Sciatic nerve (tissue), 2 donors: ENCODE measurements at places on chromosomes 3 and 15.

GRCh38 chr3:51879937-51880336 lies 4.5 kb upstream of the IQCF5 start:
- DNase-seq, result no peak

- DNase-seq, result no peak
Observed at GRCh38 chr15:93121107-93121506, 32.1 kb upstream of the RGMA start.

- DNase-seq, result no peak
Observed at GRCh38 chr3:197082871-197083270, 53.3 kb upstream of the MELTF start.

- DNase-seq, result no peak
Observed at GRCh38 chr3:73405853-73406252, 218.9 kb downstream of the PDZRN3 start.

- no peak for DNase-seq
Observed at GRCh38 chr3:71194785-71195184, 388.7 kb downstream of the FOXP1 start.
